ENCODE measurements at places on chromosomes 3 and 15. TPM values are rescaled to one million over a fixed set of nuclear protein-coding genes. Genes with fewer than 3 reads are reported as not detected.

The SH3BP5 gene
- 27.2 TPM for total RNA-seq

DNA sequence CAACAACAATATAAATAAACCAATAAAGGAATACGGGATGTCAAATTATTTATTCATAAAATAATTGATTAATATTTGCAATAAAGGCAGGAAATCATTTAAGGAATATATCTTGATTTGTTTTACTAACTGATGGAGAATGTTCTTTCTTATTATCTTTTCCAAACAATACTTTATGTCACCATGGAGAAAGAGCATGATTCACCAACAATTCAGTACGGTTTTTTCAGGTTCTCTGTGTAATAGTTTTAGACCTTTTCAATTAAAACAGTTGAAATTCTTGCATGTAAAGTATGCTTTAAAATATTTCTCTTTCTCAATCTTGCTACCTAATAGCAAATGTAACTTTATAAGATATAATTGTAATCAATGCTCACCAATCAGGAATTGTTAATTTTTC lies 41.7 kb upstream of the MBNL1 start:
- DNase-seq: no peak

DNA sequence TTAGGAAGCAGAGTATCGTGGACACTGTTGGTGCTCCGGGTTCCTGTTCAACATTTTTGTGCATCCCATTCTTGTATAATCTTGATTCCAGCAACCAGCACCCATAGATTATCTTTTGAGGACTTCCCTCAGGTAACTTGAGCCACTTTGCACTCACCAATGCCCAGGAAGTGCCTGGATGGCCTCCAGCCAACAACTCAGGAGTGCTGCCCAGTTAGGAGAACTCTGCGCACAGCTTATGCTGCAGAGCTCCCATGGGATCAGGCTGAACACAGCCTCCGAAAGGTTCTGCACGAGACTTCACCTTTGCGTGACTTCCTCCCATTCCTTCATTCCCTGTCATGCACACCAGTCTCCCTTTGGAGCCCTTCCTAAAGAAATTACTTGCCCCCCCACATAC lies 64.3 kb upstream of the LRRN1 start:
- no peak for DNase-seq

DNA sequence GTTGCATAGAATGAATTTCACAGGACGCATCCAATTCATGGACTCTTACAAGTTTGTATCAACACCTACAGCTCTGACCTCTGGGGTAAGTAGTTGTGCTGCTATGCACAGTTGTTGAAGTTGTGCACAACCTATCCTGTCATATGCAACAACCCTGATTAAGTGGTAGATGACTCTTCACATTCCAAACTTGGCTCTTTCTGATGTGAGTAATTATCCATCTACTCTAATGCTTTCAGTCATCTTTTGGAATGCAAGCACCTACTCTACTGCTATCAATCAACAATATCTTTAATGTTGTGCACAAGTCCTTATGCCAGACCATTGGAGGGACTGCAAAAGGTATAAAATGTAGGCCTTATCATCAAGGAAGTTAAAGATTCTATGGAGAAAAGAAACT lies 921.4 kb downstream of the MCTP2 start:
- no peak for DNase-seq

DNA sequence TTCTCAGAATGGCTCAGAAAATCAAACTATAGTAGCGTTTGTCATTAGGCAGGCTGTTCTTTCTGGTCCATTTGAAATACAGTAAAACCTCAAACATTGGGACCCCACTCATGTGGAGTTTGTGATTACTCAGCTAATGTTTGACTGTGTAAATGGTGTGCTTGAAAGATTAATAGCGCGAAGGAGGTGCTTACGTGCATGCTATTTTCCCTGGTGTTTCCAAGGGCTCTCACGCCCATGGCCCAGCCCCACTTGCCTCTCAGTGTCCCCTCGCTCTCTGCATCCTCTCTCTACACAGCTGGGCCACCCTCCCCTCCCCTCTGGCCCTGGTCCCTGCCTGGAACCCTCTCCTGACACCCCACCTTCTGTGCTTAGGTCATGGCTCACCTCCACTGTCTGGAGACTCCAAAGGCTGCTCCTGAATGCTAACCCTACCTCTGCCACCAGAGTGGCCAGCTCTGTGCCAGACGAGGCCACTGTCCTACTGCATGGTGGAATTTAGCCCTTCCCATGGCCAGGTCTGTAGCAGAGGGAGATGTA lies 194.2 kb downstream of the PLCL2 start:
- DNase-seq: no peak

The ROPN1 gene
- not detected for total RNA-seq

DNA sequence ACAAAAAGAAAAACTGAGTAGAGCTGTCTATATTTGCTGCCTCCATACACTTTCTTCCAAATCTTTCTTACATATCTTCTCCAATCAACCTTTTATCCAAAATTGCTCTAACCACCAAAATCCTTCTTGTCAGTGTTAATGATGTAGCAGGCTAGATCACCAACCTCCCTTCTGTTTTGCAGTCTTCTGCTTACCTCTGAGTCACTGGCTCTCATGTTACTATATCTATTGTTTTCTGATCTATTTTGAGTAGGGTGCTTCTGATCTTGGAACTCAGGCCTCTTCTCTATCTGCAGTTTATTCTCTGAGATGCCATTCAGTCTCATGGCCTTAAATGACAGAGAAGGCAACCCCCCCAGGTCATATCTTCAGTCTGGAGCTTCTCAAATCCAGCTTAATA lies 26.3 kb upstream of the AADAC start:
- no peak for DNase-seq

DNA sequence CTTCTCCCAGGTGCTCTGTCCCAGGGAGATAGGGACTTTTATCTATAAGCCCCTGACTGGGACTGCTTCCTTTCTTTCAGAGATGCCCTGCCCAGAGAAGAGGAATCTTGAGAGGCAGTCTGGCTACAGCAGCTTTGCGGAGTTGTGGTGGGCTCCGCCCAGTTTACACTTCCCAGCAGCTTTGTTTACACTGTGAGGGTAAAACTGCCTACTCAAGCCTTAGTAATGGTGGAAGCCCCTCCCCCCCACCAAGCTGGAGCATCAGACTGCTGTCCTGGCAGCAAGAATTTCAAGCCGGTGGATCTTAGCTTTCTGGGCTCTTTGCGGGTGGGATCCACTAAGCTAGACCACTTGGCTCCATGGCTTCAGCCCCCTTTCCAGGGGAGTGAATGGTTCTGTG lies 253.8 kb upstream of the ARL6 start:
- DNase-seq: no peak

The TMEM207 gene
- not detected for total RNA-seq

The CYP19A1 gene
- total RNA-seq: not detected

DNA sequence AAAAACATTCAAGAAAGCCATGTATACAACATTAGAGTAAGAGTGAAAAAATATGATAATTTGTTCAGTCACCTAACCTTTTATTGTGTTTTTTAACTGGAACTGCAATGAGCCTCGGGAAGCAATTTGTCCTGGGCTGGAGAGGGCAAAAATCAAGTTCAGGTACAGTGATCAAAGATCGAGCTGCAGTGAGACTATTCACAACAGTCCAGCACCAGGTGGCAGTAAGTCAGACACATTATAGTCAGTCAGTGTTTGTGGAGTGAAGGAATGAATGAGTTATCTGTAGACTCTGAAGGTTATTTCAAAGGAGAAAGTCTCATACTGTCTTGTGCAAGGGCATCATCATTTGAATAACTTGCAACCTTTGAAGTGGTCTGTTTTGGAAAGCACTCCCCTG lies 116.6 kb downstream of the CHDH start:
- DNase-seq: no peak

DNA sequence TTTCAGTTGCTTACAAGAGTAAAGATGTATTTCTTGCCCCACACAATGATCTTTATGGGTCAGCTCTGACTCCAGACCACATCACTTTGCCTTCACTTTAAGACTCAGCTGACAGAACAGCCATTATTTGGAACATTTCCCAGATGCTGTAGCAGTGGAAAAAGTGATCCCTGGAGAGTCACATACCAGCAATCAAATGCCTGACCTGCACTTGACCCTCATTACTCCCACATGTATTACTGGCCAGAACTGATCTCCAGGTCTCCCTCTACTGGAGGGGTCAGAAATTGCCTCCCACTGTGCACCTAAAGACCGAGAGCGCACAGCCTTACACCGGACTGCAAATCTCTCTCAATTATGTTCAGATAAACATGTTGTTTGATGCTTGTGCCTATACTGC lies 88.6 kb upstream of the ZNF385D start:
- DNase-seq: no peak

GRCh38 chr3:95351158-95351557 lies 1288.3 kb downstream of the NSUN3 start:
- no peak for DNase-seq

The THRB gene
- not detected for total RNA-seq

The HGD gene
- total RNA-seq: 2.6 TPM

The CIP2A gene
- 3.4 TPM for total RNA-seq

The DUOXA2 gene
- not detected for total RNA-seq

- DNase-seq: no peak
Observed at GRCh38 chr15:99481113-99481950, 84.5 kb upstream of the MEF2A start.

The AGTR1 gene
- not detected for total RNA-seq

All from T-cell (primary cell).